ENCODE measurements at places on chromosomes 6 and 20. TPM values are rescaled to one million over a fixed set of nuclear protein-coding genes. Genes with fewer than 3 reads are reported as not detected.

RBBP9 gene
- polyA plus RNA-seq: 22.5 TPM

CYP24A1 gene
- polyA plus RNA-seq: not detected

DNA sequence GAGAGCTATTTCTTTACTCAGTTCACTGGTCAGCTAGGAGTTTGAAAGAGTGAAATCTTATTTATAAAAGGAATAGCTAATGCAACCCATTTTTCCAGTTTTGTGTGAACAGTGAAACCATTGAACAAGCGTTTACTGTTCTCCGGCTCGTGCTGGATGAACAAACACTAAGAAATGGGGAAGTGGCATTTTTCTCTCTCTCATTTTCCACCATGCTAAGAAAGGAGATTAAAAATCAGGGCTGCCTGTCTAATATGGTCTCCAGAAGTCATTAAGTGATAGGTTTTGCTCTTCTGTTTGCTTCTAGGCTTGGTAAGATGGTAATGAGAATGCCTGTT, 774 bp upstream of the SFT2D1 start:
- no peak for DNase-seq
- no peaks in the 10 kb centered on the region for H3K27me3 ChIP-seq
- H3K4me1 ChIP-seq: peaks cover 9% of the 10 kb centered on the region
- peaks cover 4% of the 10 kb centered on the region for H3K36me3 ChIP-seq
- peak overlapping the region; percentile 95 for H3K4me3 ChIP-seq

DNA sequence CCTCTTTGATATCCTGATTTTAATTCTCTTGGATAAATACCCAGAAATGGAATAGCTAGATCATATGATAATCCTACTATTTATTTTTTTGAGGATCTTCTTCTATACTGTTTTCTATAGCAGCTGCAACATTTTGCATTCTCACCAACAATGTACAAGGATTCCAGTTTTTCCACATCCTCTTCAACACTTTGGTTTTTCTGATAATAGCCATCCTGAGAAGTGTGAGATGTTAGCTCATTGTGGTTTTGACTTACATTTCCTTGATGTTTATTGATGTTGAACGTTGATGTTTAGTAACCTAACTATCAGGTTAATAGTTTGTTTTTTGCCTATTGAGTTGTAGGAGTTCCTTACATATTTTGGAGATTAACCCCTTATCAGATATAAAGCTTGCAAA, 217.3 kb downstream of the LRFN2 start:
- no peaks in the 10 kb centered on the region for H3K36me3 ChIP-seq
- DNase-seq: no peak
- no peaks in the 10 kb centered on the region for H3K27me3 ChIP-seq
- no peak overlapping the region for H3K27ac ChIP-seq

DNA sequence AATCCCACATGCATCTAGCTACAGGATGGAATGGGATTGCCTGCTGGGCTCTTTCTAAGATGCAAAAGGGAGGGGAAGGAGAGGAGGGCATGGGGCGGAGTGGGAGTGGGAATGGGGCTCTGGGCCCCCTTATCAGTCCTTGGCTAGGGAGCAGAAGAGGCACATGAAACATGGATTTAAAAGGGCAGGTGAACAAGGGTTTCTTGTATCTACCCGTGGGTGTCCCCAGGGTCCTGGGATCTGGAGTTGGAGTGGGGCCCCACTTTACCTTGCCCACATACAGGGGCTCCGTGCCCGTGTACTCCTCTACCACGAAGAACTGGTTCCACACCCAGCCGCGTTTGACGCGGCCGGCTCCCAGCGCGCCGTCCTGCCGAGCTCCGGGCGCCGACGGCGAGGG, 57.5 kb downstream of the CDH22 start:
- no peak overlapping the region for H3K4me3 ChIP-seq
- no peak for DNase-seq
- H3K36me3 ChIP-seq: no peaks in the 10 kb centered on the region
- no peak overlapping the region for H3K27ac ChIP-seq
- H3K4me1 ChIP-seq: no peaks in the 10 kb centered on the region

DNA sequence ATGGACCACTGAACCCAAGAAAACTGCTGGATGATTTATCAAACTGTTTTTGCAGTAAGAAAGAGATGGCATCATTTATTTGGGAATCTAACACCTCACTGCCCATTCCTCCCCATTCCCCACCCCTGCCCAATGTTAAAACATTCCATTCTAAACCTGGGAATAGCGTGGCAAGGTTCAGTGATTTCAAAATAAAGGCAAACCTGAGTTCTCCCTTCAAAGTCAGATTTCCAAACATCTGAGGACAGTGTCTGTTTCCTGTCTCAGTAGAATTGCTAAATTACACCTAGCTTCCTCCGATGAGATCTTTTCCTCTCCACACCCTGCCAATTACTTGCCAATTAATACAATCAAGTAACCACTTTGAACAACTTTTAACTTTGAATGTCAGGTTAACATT, 127.4 kb upstream of the ARMC2 start:
- no peaks in the 10 kb centered on the region for H3K36me3 ChIP-seq
- H3K27me3 ChIP-seq: no peaks in the 10 kb centered on the region
- peaks cover 6% of the 10 kb centered on the region for H3K4me1 ChIP-seq
- no peak overlapping the region for H3K4me3 ChIP-seq
- DNase-seq: no peak

DNA sequence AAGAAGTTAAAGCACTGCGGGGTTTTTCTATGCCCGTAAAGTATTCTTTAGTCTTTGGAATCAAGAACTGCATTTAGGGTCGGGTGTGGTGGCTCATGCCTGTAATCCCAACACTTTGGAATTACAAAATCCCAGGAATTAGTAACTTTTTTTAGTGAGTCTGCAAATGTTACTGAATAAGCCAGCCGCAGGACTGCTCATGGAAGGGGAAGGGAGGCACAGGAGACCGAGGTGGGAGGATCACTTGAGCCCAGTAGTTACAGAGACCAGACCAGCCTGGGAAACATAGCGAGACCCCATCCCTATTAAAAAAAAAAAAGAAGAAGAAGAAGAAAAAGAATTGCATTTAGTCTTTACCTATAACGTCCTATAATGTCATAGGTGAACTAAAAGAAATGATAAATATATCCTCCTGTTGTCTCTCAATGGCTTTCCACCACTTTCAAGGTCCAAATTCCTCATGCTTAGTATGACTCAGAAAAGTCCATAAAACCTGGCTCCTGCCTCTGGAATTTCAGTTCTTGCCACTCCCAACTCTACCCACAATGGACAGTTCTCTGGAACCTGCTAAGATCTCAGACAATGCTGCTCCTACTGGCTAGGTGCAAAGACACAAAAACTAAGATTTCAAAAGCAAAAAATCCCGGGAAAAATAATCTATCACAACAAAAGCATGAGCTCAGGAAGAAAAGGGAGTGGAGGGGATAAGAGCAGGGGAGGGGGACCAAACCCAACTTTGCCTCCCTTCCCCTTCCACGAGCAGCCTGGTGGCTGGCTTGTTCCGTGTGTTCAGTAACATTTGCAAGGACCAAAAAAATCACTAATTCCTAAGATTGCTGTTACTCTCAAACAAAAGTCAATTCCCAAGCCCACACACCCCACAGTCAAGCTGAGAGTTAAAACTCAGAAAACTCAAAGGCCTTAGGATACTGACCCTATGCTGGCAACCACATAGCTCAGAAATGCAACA, 39.0 kb downstream of the B4GALT5 start:
- peak overlapping the region; percentile 1 for H3K4me3 ChIP-seq
- peaks cover 78% of the 10 kb centered on the region for H3K4me1 ChIP-seq
- H3K27ac ChIP-seq: peak overlapping the region; percentile 90
- DNase-seq: peak; percentile 96

- H3K27ac ChIP-seq: no peak overlapping the region
- H3K4me1 ChIP-seq: no peaks in the 10 kb centered on the region
- H3K36me3 ChIP-seq: no peaks in the 10 kb centered on the region
- DNase-seq: no peak
Observed at GRCh38 chr6:44675449-44675848, 287.9 kb downstream of the CDC5L start.

DNA sequence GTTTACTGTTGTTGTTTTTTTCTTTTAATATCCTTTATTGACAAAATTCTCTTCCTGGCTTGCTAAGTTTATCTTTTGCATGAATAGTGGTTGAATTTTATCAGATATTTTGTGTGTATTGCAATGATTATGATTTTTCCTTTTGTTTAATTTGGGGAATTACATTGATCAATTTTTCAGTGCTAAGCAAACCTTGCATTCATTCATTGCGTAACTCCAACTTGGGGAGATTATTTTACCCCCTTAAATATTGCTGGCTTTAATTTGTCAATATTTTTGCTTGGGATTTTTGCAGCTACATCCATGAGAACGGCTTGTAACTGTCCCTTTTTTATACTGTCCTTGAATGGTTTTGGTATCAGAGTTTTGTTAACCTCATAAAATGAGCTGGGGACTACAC, 63.4 kb downstream of the SERAC1 start:
- no peaks in the 10 kb centered on the region for H3K27me3 ChIP-seq
- no peaks in the 10 kb centered on the region for H3K36me3 ChIP-seq
- H3K27ac ChIP-seq: no peak overlapping the region

DNA sequence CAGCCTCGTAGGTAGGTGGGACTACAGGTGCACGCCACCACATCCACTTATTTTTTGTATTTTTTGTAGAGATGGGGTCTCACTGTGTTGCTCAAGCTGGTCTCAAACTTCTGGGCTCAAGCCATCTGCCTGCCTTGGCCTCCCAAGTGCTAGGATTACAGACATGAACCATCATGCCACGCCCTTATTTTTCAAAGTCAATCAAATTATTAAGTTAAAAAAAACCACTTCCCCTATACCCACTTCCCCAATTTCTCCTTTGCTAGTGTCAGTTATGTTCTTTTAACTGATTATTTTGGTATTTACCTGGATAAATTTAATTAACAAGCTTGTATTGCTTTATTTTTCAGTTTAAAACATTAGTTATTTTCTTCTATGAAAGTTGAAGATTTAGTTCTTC, 49.6 kb downstream of the RIOK1 start:
- H3K27me3 ChIP-seq: no peaks in the 10 kb centered on the region
- peaks cover 5% of the 10 kb centered on the region for H3K4me1 ChIP-seq
- DNase-seq: no peak
- H3K27ac ChIP-seq: no peak overlapping the region
- no peak overlapping the region for H3K4me3 ChIP-seq

- no peaks in the 10 kb centered on the region for H3K4me1 ChIP-seq
- no peak for DNase-seq
- no peak overlapping the region for H3K27ac ChIP-seq
- H3K4me3 ChIP-seq: no peak overlapping the region
- no peaks in the 10 kb centered on the region for H3K36me3 ChIP-seq
Observed at GRCh38 chr6:142386657-142387056, 84.8 kb downstream of the ADGRG6 start.

DNA sequence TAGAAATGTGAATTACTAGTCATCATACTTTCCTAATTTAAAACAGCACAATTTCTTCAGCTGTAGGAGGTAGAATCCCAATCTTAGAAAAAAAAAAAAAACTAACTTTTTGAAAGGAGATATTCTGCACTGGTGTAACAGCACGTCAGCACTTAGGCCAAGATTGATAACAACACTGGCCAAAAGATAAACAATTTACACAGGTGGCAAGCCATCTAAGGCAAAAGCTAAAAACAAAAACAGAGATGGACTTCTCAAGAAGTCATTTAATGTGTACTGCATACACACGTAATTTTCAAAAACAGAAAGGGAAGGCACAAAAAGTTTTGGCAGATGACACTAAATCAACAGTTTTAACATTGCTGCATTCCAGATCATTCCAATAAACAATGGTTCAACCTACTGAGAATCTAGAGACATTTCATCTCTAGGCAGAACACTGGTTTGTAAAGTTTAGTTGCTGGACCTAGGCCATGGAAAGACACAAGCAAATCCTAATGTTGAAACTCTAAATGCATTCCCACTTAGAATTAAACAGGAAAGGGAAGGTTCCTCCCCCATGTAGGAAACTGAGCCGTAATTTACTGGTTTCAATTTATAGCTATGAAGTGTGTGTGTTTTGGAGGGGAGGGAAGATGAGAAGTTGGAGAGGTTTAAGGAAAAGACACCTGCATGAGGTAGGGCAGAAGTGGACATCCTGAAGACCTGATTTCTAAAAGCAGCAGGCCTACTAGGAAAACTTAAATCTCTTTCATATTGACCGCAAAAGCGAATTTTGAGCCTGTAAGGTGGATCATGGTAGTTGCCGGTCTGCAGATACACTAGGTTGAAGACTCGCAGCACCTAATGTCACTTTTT, 1.3 kb downstream of the GCLC start:
- H3K4me1 ChIP-seq: peaks cover 12% of the 10 kb centered on the region
- peak overlapping the region; percentile 71 for H3K4me3 ChIP-seq
- DNase-seq: peak; percentile 7
- peak overlapping the region; percentile 64 for H3K27ac ChIP-seq

- no peaks in the 10 kb centered on the region for H3K27me3 ChIP-seq
- peak within 1 kb of the TSS; percentile 81 for H3K4me3 ChIP-seq
- H3K4me1 ChIP-seq: no peaks in the 10 kb centered on the region
- H3K27ac ChIP-seq: peak within 1 kb of the TSS; percentile 84
- peak; percentile 50 for DNase-seq
Observed at GRCh38 chr6:131135244-131136020, at the start of gene AKAP7. Gene AKAP7 (plus strand): TSS chr6:131135467. CDS start chr6:131135764, 297 bp downstream.

- peak; percentile 72 for DNase-seq
- no peak overlapping the region for H3K4me3 ChIP-seq
- H3K27ac ChIP-seq: no peak overlapping the region
- no peaks in the 10 kb centered on the region for H3K27me3 ChIP-seq
Observed at GRCh38 chr6:55868771-55869479, 6.5 kb downstream of the BMP5 start.

DNA sequence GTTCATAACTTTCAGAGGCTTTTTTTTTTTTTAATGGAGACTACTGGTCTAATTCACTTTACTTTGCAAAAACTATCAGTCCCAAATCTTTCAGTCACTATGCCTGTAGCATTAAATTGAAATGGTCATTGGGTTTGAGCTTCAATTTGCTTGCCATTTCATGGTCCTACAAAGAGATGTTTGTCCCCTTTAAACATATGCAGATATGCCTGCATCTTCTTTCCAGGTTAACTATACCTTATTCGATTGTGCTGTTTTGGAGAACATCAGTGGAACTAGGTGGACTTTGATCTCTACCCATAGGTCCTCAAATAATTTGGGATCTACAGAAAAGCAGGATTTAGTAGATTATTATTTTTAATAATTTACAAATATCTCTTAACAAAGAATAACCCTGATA, 4.6 kb downstream of the POU3F2 start:
- peaks cover 9% of the 10 kb centered on the region for H3K4me1 ChIP-seq
- DNase-seq: no peak
- no peaks in the 10 kb centered on the region for H3K36me3 ChIP-seq
- peaks cover 93% of the 10 kb centered on the region for H3K27me3 ChIP-seq

- H3K4me1 ChIP-seq: peaks cover 26% of the 10 kb centered on the region
- no peak for DNase-seq
- no peaks in the 10 kb centered on the region for H3K36me3 ChIP-seq
- no peaks in the 10 kb centered on the region for H3K27me3 ChIP-seq
Observed at GRCh38 chr6:43395776-43396175, 26.3 kb upstream of the ZNF318 start.

Data from large intestine (tissue), 12 donors.